NCI-H460 (cell line): ENCODE measurements at places on chromosomes 6 and 20.

DNA sequence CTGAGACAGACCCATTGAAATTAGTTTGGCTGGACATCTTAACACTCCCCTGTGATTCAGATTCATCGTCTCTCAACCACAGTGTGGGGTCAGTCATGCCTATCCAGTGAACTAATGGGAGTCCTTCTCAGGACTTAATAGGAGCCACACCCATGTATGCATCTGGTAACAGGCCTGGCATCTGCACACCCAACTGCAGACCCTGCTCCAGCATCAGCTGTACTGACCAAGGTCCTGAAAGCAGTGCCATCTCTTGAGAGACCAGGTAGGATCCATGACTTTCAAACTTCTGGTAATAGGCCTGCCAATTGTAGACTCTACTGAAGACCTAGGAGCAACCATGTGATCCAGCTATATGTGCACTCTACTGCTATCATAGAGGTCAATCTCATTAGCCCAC, 363.6 kb upstream of the POU3F2 start:
- DNase-seq, result no peak

DNA sequence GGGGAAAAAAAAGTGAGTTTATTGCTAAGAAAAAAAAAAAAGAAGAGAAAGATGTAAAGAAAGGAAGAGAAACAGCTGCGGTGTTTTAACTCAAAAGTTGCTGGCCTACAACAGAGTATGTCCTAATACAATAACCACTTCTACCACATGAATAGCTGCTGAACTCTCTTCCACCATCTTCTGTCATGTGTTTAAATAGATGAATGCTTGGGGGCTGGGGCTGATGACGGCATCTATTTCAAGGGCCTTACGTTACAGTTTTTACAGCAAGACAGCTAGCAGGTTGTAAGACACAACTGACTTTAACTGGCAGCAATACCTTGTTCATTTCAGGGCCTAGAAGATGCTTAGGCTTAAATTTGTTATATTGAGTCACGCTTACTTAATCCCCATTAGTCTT, 50.4 kb downstream of the MAP3K7 start:
- no peak for DNase-seq

DNA sequence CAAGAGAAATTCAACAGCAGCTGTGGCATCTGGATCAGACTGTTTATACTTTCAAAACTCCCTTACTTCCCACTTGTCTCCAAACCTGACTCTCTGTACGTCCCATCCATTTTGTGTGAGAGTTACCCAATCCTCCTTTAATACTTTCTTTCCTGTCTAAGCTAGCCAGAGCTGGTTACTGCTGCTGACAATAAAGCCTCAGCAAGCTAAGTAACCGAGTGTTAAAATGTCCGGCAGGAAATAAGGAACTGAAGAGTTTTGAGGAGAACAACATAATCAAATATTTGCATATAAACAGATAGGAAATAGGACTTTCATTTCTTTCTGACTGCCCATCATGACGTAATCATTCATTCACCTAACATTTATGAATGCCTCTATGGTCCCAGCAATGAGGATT, 11.6 kb downstream of the TMEM30A start:
- DNase-seq, result no peak

GRCh38 chr6:154606457-154606856, 96.0 kb upstream of the CNKSR3 start:
- DNase-seq, result no peak

DNA sequence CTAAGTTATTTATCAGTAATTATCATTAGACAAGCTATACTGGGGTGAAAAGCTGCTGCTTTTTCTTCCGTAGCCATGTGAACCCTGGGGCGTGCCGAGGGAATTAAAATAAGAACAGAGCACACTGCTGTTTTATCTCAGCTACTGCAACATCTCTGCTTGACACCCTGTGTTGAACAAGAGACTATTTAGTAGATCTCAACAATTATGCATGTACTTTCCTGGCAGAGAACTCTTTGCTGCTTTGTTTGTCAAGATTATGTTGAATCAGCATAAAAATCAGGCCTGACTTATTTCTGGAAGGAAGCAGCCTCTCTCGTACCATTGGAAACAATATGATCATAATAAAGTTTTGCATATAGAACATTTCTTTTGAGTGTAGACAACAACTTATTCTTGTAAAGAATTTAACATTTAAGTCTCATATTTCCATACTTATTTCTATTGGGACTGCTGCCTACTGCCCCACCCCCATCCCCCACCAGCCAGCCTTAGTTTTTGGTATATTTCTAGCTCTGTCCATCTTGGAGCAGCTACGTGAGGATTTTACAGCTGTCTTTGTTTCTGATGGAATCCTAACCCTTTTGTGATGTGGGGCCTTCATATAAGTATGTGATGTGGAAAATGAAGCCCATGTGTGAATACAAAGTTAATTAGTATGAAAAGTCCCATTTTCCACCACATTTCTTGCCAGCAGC, 1011.4 kb downstream of the KIF16B start:
- DNase-seq, result no peak

DNA sequence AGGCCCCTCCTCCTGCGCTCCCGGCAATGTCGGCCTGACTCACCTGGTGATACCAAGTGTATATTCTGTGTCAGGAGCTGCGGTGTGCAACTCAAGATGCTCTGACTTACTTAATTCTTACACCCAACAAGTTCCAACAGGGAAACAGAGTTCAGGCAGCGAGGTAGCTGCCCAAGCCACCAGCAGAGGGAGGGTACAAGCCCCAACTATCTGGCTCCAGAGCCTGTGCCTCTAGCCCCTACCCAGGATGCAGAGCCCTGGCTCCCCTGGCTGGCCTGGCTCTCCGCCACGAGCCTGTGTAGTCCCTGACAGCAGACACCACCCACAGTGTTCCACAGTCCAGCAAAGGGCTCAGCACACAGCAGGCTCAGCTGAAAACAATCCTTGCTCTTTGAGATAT, 34.9 kb downstream of the C20orf203 start:
- DNase-seq, result no peak

GRCh38 chr6:71698702-71699101, 187.6 kb upstream of the RIMS1 start:
- no peak for DNase-seq

- DNase-seq, result no peak
Observed at GRCh38 chr6:4085332-4085700, 6.4 kb upstream of the FAM217A start.

GRCh38 chr6:26006086-26006939, 43.7 kb downstream of the TRIM38 start:
- no peak for DNase-seq

DNA sequence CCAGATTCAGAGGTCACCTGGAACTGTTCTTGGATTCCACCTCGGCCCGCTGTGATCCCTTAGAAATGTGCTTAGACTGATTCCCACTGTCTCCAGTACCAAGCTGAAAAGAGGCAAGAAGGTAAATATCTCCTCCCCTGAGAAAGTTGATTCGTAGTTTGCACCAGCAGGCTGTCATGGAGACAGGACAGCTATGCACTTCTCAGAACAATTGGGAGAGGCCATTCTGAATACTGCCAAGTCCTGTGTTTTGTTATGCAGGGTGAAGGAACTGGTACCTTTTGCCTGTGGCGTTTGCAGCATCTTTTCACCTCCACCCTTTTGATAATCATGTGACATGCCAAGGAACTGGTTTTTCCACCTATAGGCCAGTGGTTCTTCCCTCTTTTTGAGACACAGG, 58.2 kb upstream of the RNGTT start:
- DNase-seq, result no peak

GRCh38 chr6:167314180-167314821, 10.6 kb upstream of the TTLL2 start:
- no peak for DNase-seq

GRCh38 chr6:108585921-108586536, 25.3 kb downstream of the FOXO3 start:
- no peak for DNase-seq

GRCh38 chr20:13644010-13644409, 5.3 kb upstream of the TASP1 start:
- DNase-seq, result no peak

- no peak for DNase-seq
Observed at GRCh38 chr20:50470264-50470858, 39.8 kb upstream of the PTPN1 start.

- no peak for DNase-seq
Observed at GRCh38 chr20:55782912-55783253, 222.4 kb downstream of the CBLN4 start.

DNA sequence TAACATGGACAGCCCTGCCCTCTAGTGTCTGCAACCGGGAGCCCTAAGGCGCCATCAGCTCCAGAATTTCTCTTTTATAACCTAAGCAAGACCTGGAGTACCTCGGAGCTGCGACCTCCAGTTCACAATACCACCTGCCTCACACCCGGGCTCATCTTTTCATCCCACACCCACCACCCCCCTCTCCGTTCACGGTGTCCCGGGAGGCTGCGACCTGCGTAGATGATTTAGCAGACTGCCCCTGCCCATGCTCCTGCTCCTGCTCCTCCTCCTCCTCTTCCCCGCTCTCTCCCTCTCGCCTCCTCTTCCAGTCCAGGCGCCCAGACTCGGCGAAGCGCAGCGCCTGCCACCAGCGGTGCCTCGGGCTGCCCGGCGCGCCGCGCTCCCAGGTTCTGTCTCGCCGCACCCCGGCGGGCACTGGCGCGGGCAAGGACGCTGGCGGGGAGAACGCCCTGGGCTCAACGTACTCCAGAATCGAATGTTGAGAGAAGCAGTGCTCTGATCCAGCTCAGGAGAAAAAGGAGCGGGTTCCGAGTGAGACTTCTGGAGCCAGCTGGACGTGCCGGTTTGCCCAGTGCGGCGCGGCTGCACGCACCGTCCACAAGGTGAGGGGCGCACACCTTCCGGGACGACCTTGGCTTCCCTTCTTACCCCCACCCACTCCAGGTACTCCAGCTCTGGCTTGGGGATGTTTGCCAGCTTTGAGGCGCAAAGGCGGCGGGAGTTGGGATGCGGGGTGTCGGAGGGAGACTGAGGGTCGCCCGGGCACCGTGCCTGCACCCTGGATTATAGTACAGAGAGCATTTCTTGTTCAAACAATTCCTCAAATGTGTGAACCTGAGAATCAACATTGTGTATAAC, at the start of gene HTR1E:
Gene HTR1E, plus strand, starts transcription at position 310 of the 861 bp plus-strand sequence. CDS start 77,807 bp downstream, outside the sequence.
- DNase-seq, result peak; percentile 12

DNA sequence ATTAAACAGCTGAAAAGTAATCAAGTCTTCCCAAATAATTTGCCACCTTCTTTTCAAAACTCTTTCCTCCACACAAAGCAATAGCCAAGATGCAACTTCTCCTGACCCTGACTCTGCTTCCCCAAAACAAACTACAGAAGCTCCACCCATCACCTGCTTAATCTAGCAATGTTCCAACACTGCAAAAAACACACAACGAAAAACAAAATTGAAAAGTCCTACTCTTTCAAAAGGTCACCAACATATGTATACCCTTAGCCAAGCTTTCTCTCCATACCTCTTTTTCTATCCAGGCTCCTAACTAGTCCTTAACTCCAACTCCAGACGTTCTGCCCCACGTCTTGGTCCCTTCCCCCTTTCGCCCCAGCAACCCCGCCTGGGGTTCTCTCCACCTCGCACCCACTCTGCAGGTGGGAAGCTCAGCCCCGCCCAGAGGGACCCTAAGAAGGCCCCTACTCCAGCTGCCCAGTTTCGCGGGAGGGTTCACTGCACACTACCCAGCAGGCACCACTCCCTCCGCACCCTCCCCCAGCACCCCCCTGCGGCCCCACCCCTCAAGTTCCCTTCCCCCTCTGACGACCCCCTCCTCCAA, 717 bp downstream of the CSNK2A1 start:
- DNase-seq, result no peak

- DNase-seq, result no peak
Observed at GRCh38 chr6:31881136-31881859, 2.5 kb upstream of the SLC44A4 start.

DNA sequence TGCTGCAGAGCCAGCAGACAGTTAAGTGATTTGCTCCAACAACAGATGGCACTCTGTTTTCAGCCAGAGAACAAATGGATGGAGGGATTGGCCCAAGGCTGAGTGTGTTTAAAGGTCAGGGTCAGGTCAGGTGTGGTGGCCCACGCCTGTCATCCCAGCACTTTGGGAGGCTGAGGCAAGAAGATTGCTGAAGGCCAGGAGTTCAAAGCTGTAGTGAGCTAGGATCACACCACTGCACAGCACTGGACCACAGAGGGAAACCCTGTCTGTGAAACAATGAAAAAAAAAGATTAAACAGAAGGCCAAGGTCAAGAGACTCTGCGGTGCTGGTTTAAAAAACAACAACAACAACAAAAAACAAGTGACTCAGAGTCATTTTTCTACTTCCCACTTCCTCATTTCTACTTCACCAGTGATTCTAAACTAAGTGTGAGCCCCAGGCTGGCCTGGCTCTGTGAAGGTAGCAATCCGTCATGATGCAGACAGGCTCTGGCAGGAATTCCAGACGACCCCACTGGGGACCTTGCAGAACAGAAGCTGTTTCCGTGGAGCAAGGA, 42.5 kb upstream of the ARMC2 start:
- DNase-seq, result no peak

DNA sequence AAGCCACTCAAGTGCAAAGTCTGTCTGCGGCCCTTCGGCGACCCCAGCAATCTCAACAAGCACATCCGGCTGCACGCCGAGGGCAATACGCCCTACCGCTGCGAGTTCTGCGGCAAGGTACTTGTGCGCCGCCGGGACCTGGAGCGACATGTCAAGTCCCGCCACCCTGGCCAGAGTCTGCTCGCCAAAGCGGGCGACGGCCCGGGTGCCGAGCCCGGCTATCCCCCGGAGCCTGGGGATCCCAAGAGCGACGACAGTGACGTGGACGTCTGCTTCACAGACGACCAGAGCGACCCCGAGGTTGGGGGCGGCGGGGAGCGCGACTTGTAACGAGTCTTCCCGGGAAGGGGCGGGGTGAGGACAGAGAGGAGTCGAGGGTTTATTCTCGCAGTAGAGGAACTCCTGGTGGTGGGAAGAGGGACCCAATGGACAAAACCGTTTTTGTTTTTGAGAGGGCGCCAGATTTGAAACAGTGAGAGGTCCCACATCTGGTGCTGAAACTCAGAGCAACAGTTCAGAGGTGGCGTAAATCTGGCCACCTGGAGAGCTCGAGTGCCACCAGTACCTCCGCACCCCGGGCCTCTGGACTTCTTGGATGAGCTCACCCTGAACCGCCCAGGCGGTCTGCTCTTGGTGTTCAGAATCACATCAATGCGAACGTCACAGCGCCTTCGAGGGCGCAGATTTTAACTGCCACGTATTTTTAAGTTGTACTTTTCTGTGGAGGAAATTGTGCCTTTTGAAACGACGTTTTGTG, 8.0 kb downstream of the PRDM13 start:
- DNase-seq, result no peak
